ENCODE measurements at places on chromosomes 13 and 19.

DNA sequence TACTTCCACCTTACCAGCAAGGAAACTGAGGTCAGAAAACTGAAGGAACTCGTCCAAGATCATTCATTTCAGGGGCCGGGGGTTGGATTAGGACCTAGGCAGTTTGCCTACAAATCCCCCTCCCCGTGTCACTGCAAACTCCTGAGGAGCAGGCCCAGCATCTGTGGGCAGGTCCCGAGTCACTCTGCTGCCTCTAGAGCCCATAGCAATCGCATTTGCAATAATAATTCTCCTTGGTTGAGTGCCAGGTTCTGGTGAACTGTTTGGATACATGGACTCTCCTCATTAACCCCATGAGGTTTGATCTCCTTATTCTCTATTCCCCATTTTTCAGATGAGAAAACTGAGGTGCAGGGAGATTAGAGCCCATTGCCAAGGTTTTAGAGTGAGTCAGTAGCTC, 903 bp downstream of the PIN1 start:
- no peak for DNase-seq

DNA sequence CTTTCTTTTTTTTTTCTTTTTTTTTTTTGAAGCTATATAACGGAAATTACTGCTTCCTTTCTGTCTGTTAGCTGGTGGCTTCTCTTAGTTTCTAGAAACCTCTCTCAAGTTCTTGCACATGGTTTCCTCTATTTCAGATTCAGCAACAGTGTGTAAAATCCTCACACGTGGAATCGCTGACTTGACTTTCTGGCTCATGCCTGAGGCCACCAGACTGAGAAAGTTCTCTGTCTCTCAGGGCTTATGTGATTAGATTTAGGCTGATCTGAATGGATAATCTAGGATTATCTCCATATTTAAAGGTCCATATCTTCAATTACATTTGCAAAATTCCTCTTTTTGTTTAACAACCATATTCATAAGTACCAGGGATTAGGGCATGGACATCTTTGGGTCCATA, 856.3 kb upstream of the SLITRK6 start:
- no peak for DNase-seq

DNA sequence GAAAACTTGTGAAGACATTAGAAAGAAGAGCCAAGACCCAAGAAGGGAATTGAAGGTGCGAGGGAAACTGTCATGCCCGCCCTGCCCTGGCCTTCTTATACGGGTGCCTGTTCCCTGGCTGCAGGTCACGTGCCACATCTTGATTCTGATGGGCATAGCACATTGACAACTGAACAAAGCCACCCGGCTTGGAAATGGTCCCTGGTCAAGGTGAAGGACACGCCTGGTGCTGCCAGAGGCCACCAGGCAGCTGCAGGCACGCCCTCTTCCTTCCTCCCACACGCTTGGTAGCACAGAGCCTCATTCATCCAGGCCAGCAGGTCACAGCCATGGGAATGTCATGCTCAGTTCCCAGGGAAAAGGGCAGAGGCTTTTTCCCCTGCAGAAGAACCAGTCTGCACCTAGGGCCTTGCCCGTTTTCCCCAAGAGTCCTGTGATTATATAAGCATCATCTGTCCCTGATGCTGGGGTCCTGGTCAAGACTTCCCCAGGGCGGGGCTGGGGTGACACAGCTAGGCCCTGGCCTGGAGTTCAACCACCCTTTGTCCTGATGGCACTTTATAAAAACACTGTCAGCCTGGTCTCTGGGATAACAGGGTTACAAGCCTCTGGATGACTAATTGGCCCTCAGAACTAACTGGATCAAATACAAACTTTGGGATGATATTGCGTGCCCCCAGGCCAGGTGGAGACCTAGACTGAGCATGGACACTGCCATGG, 56.0 kb downstream of the CDADC1 start:
- no peak for DNase-seq

GRCh38 chr13:26834646-26835045, 74.1 kb upstream of the GPR12 start:
- no peak for DNase-seq

- no peak for DNase-seq
Observed at GRCh38 chr19:49149652-49150105, 5.5 kb downstream of the HRC start.
